Lower lobe of right lung (tissue), 2 donors: ENCODE measurements at places on chromosomes 2 and 18.

- DNase-seq: no peak
Measured at GRCh38 chr2:97997784-97998392, 2.1 kb upstream of the TMEM131 start.

GRCh38 chr2:241931976-241932898 lies 62.7 kb downstream of the RTP5 start:
- DNase-seq: no peak

GRCh38 chr2:102138331-102138730 lies 4.2 kb upstream of the IL1R1 start:
- no peak for DNase-seq

- DNase-seq: no peak
Measured at GRCh38 chr2:43897492-43897891, 58.7 kb downstream of the ABCG8 start.

DNA sequence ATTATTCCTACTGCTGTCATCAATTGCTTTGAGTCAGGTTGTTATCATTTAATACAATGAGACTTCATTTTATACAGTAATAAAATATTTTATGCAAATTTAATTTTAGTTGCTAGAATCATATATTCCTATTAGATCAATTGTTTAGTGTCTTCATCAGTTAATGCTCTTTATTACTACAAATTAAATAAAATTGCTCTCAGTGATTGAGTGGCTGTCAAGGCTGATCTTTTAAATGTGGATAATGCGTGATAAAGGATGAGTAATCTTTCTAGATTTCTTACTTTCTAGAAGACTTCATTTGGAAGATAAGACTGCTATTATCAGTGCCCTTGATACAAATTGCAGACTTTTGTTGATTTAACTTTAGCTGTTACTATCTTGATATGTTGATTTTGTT lies 59.6 kb upstream of the CDH2 start:
- no peak for DNase-seq

DNA sequence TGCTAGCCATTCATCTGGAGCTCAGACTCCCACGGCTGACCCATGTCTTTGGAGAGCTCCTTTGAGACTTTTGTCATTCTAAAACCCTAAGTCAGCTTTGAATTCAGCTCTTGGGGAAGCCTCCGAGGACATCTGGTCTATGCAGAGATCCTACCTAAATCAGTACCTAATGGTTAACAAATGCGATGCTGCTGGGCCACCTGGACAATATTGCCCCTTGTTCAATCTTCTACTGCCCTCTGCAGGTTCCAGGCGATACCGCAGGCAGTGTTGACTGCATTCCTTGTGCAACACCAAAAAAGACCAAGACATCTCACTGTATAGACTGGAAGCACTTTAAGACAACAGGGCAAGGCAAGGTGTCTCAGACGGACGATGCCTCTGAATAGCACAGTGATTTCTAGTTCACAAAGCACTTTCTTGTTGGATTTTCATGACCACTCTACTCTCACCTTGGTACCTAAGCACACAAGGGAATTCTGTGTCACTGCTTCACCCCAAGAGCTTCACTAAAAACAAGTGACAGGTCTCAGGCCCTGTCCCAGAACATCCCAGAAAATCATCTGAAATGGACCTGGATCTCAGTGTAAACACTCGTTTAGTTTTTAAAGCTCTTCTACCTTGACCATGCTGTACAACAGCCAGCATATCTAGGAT lies 80.9 kb downstream of the XDH start:
- peak; percentile 78 for DNase-seq

DNA sequence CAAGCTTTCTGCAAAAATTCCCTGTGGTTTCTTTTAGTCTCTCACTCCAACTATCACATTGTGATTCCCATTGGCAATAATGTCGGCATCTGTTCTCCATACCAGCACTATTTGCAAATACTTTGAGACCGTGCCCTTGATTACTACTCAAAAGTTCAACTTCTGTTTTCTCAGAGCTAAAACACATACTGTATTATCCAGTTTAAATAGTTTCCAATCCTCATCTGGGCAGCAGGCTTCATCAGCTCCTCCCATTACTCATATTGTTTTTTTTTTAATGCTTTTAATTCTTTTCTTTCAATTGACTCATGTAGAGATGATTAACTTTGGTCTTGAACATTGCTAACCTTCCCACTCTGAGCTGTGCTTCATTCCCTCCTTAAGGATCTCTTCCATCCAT lies 135.8 kb downstream of the METTL8 start:
- DNase-seq: no peak

DNA sequence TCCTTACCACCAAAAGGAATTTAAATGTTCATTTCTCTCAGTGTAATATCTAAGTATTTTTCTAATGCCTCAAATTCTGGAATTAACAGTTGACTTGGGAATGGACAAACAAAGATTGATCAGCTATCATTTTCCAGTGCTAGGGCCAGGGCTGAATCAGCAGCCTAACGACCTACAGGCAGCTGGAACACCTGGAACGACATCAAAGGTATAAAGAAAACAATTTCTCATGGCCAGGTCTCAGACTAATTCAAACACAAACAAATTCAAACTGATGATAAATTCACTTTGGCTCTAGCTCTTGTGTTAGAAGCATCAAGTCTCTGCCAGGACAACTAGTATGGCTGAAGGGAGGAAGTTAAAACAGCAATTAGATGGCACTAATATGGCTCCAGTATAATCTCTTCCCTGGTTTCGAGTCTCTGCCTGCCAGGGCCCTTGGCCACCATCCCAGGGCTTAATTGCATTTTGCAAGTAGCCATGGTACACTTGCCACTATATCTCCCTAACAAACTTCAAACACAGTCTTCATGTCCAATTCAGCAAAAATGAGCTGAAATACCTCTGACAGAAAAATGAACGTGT lies 70.2 kb upstream of the FSHR start:
- no peak for DNase-seq

GRCh38 chr2:4356109-4356508 lies 652.7 kb downstream of the DCDC2C start:
- no peak for DNase-seq

GRCh38 chr2:12429779-12430406 lies 286.8 kb upstream of the TRIB2 start:
- no peak for DNase-seq

DNA sequence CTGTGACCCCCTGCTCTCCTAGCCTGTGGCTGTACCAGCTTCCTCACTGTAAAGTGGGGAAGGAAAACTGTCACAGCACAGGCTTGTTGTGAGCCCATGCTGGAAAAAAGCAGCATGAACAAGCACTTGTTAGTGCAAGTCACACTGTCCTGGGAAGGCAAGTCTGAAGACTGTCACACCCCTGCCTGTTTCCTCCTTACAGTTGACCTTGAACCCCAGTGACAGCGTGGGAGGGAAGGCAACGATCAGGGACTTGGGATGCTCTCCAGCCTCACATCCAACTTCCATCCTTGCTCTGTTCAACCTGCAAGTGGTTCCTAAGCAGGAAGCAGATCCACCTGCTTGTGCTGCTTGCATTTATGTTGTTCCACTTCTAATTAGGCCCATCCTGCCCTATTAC lies 311.3 kb upstream of the KLHL29 start:
- no peak for DNase-seq

- DNase-seq: no peak
Measured at GRCh38 chr2:230267059-230267458, 41.5 kb downstream of the SP140 start.

GRCh38 chr2:85433511-85434089 lies 15.1 kb downstream of the SH2D6 start:
- DNase-seq: peak; percentile 70

- no peak for DNase-seq
Measured at GRCh38 chr2:206721256-206721920, 3.2 kb upstream of the DYTN start.

DNA sequence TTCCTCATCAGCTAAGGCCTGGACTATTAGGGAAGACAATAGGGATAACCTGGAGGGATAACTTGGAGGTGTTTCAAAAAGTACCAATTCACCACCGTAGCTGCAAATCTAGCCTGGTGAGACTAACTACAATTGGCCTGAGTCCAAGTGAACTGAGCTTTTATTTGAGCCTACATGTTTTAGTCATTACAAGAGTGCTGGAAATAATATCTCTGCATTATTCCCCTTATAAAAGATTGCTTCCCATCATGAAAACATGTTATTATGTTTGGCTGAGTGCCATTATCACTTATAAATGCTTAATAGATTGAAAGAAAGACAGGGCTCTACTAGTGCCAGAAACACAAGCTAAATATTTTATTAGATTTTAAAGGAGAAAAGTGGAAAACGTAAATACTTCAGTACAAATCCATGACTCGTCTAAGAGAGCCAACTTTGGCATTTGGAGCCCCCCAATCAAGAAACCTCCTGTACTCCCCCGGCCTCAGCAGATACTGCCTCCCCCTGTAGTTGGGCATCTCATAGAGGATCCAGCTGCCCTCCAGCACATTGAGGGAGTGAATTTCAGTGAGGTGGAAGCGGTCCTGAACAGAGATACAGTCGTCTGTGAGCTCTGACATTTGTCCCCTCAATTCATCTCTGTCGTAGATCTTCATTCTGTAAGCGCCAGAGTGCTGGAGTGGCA lies 3.6 kb downstream of the CRYGB start:
- no peak for DNase-seq

DNA sequence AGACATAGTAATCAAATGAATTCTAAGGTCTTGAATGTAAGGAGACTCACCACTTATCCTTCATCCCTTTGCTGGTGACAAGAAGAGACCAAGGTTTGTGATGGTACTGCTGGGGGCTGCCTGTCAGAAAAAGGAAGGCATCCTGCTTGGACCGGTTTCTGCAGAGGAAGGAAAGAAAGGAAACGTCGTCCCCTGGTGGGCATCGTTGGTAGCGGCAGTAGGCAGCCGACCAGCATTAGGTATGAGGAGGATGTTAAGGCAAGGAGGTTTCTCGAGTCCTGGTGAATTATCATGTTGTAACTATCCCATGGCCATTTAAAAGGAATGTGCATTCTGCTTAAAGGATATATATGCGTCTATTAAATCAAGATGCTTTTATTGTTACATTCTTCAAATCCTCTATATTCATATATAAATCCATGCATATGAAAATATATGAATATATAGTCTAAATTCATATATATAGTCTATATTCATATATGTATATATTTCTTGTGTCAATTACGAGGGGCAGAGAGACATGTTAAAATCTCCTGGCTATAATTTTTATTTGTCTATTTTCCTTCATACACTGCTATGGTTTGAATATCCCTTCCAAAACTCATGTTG lies 94.4 kb upstream of the TGFA start:
- DNase-seq: peak; percentile 70

DNA sequence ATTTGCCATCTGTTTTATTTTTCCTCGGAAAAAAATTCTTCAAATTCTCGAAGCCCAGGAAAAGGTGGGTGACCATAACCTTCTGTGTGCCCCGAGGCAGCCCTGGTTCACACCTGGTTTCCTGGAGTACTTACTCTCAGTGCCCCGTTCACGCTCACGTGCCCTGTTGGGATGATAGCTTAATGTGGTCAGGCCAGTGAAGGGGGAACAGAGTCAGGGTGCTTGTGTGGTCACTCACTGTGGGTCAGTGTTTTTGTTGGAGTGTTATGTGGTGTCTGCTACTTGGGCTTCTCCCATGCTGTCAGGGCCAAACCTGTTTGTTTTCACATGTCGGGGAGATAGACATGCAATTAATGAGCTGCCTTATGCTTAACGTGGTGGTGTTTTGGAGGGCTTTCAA lies 78.1 kb downstream of the MAP4K4 start:
- no peak for DNase-seq

GRCh38 chr2:201235860-201236811 lies 24.2 kb upstream of the CASP8 start:
- peak; percentile 75 for DNase-seq

DNA sequence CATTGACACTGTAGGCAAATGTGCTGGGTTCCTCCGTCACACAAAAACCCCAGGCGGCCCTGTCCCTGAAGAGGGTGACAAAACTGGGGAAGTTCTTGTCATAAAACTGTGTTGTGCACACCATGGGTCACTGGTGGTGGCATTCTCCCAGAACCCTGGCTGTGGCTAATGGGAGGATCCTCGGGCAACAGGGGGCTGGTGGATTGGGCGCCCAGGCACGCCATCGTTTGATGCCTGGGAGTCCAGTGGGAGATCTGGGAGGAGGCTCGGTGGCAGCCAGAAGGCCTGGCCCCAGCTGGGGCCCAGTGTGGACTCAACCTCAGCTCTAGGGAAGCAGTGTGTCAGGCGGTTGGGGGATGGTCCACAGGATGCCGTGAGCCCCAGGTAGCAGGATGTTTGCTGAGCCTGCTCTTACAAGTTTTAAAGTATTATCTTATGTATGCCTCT lies 140.7 kb downstream of the ACOXL start:
- no peak for DNase-seq
